ENCODE measurements at places on chromosomes 3 and 15. TPM values are rescaled to one million over a fixed set of nuclear protein-coding genes. Genes with fewer than 3 reads are reported as not detected.

Gene IQCH
- 1.1 TPM for total RNA-seq

Gene ZNF80
- total RNA-seq: not detected

- DNase-seq: no peak
Observed at GRCh38 chr15:96068897-96069296, 261.6 kb upstream of the NR2F2 start.

GRCh38 chr15:40697916-40698315 is 2.9 kb downstream of the RAD51 start:
- no peak for DNase-seq

DNA sequence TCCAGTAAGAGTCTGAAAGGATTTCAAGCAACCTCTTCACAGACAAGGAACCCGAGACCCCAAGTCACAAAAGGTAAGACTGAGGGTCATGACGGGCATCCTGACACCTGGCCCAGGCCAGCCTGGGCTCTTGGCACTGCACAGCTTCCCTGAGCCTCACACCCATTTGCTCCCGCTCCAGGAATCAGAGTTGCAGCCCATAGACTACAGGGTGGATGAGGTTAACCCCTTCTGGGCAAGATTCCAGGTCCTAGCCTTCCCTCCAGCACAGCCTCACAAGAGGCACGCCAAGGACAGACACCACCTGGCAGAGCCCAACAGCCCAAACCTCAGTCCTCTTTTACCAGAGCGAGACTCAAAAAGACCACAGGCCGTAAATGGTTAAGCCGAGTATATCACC is 36.2 kb downstream of the RBPMS2 start:
- DNase-seq: no peak

GRCh38 chr15:82168757-82169156 is 93.8 kb downstream of the EFL1 start:
- DNase-seq: no peak

Measured in glomerular endothelial cell (primary cell).